ENCODE measurements at places on chromosomes 7 and 10.

- DNase-seq, result no peak
Observed at GRCh38 chr10:10687751-10688150, 329.9 kb upstream of the CELF2 start.

- DNase-seq, result no peak
Observed at GRCh38 chr10:77117501-77117900, 520.1 kb downstream of the KCNMA1 start.

DNA sequence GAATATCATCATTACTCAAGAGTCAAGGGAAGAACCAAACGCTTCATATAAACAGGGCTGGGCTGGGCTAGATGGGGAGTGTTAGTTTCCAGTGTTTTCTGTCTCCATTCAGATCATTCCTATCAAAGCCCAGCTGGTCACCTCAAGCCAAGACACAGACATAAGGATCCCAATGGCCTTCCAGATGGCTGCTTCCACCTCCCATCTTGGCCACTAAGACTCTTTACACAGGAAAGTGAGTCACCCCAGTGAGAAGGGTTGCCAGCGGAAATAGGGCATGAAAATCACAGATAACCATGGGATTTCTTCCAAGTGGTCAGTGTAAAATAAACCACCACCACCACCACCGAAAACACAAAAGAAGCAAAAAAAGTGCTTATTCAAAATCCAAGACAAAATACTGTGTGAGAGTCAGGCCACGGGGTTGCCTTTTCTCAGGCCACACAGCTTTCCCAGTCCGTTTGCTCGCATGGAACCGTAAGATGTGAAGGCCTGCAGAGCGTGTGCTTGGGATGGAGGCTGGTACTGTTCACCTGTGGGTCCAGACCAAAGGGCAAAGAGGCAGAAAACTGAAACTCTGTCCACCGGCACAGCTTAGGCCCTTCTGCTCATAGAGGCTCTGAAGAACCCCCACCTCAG is 5.6 kb downstream of the PRSS2 start:
- no peak for DNase-seq

GRCh38 chr7:63067897-63068585 is 930.6 kb upstream of the ZNF722 start:
- DNase-seq, result no peak

DNA sequence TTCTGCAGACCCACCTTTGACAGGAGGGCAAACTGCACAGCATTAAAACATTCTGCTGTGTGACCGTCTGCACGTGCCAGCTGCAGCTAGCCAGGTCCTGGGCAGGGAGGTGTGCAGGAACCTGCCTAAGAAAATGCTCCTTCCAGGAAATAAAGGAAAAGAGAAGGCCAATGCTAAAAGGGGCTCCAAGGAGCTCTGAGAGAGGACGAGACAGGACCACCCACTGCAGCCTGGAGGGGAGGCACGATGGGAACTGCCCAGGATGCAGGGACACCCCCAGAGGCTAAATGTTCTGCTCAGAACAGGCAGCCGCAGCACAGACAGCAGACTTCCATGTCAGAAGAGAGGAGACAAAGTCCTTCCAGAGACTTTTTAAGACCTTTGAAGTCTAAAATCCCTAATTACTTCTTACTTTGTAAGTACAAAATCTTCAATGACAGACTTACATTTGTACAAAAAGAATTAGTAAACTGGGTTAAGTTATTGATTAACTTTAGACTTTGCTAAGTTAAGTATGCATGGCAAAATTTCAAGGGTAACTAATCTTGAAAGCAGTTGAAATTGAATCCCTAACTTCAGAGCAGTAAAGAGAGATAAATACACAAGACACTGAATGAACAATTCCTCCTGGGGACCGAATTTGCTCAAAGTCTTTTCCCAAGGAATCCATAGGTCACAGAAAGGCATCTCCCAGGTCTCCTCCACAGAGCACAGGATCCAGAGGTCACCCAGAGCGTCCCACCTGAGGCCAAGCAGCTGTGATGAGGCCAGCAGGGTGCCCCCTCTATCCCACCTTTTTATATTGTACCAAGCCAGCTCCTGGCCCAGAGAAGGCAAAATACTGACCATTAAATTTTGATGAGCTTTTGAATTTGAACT is 21.5 kb downstream of the HSPA12A start:
- no peak for DNase-seq

GRCh38 chr7:105015390-105015965 is 1.5 kb downstream of the KMT2E start:
- DNase-seq, result no peak

- DNase-seq, result no peak
Observed at GRCh38 chr7:155999631-156000489, 187.6 kb upstream of the SHH start.

GRCh38 chr10:70504521-70505358 is 26.2 kb downstream of the PALD1 start:
- no peak for DNase-seq

DNA sequence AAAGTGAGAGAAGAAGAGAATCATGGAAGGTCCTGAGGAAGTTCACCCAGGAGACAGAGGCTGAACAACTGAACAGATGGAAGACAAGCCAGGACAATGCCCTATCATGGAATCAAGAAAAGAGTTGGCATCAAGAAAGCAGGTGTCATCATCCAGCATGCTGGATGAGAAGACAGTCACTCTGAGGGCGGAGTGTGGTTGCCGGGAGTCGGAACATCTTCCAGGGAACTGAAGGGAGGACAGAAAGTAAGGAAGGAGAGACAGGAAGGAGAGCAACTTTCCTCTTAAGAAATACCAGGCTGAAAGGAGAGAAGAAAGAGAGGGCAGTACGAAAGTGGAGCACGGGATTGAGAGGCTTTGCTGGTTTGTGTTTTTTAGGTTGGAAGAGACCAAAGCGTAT is 654.5 kb upstream of the CELF2 start:
- DNase-seq, result no peak

DNA sequence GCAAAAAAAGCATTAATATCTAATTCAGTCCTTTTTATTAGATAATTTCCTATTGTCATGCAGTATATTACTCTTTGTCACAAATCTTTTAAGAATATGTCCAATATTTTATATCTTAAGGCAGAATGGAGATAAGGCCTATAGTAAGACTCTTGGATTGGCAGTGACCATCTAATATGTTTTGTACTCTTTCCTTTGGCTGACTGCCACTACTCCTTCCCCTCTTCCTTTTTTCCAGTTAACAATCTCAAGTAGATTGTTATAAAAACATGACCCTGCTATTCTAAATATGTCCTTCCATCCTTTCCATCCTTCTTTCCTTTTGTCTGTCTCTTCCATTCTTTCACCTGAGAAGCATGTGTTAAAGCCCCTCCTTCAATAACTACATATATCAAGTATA is 92.8 kb upstream of the TMEM168 start:
- DNase-seq, result no peak

GRCh38 chr7:22270371-22270770 is 86.6 kb downstream of the RAPGEF5 start:
- no peak for DNase-seq

DNA sequence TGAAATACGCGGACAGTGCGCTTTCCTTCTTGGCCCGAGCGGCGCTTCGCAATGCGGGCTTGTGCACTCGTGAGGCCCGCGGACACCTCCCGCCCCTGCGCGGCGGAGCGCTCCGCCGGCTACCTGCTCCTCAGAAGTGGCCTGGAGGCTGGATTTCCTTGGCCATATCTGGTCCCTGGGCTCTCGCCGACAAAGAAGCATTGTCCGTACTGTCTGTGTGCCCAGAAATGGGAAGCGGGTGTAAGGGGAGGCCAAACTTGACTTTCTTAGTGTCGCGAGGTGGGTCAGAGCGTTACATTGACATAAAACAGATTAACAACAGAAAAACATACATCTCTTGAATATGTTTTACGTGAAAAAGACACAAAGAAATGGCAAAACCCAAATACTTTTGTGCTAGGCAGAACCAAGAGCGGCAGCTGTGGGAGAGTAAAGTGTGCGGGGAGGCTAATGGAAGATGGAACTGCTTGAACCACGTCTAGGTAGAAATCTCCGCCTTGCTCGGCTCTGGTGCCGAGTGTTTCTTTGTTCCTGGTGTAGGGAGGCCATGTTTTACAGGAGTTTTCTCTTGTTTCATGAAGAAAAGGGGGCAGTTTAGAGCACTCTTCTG is 1.4 kb downstream of the LANCL2 start:
- DNase-seq, result no peak

- no peak for DNase-seq
Observed at GRCh38 chr10:84191106-84191505, 3.2 kb upstream of the CDHR1 start.

DNA sequence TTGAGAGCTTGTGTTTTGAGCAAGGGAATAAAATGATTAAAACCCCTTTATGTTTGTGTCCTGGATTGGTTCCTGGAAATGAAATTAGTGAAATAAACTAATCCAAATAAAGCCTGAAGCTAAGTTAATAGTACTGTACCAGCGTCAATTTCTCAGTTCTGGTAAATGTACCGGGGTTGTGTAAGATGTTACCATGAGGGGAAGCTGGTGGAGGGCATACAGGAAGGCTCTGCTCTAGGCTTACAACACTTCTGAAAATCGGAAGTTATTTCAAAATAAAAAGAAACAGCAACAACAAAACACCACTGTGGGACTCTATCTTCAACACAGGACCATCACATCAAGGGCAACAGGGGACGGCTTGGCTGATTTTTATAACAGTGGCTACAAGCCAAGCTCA is 257.0 kb downstream of the CREB5 start:
- DNase-seq, result no peak

- DNase-seq, result no peak
Observed at GRCh38 chr10:129730272-129730992, 233.6 kb downstream of the EBF3 start.

DNA sequence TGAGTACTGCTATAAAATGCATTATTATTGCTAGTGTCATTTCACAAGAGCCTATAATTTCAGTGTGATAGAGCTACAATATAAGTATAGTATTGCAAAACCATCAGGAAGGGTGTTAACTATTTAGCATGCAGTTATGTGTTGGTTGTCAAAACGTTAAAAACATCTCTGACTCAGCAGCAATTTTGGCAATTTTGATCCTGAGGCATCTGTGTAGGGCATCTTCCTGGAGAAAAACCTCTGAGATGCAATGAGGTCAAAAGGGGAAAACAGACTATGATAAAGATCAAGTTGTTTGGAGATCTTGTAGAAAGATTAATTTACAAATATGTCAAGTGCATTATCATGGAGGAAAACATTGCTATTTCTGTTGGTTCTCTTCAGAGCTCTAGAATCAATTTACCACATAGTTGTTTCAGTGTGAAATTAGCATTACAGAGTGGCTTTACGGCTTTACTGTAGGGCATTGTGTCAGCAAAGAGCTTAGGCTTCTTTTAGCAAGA is 5.3 kb downstream of the CFTR start:
- DNase-seq, result no peak

- DNase-seq, result peak; percentile 87
Observed at GRCh38 chr7:26151953-26152781, at the start of gene NFE2L3. Gene NFE2L3 (plus strand): TSS chr7:26152198. CDS start chr7:26152499, 301 bp downstream.

Data from Peyer's patch (tissue), 4 donors.